ENCODE measurements at places on chromosomes 7 and 10.

GRCh38 chr10:13113544-13113943, 13.6 kb downstream of the OPTN start:
- DNase-seq = no peak

GRCh38 chr7:145681646-145682045, 435.0 kb upstream of the CNTNAP2 start:
- DNase-seq = no peak

DNA sequence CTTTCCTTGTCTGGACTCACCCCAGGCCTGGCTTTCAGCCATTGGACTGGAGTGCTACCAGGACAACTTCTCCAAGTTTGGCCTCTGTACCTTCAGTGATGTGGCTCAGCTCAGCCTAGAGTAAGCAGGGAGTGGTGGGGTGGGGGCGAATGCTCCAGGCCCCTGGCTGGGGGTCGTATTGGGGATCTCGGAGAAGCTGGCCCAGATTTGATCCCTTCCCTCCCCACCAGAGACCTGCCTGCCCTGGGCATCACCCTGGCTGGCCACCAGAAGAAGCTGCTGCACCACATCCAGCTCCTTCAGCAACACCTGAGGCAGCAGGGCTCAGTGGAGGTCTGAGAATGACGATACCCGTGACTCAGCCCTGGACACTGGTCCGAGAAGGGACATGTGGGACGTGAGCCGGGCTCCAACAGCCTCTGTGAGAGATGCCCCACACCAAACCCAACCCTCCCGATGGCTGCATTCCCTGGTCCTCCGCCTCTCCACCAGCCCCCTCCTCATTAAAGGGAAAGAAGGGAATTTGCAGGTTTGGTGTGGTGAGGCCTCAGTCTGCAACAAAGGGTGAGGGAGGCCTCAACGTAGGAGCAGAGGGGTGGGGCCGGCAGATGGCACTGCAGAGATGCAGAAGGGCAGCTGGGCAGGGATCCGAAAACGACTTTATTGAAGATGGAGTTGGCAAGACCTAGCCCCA, 14.8 kb downstream of the TRPV6 start:
- DNase-seq = no peak

GRCh38 chr10:132335189-132336063, 3.4 kb downstream of the LRRC27 start:
- DNase-seq = no peak

- DNase-seq = no peak
These were observed 53.2 kb downstream of the WDFY4 start for GRCh38 chr10:48737886-48738285.

- no peak for DNase-seq
These were observed 328.3 kb downstream of the NXPH1 start for GRCh38 chr7:8761731-8762130.

DNA sequence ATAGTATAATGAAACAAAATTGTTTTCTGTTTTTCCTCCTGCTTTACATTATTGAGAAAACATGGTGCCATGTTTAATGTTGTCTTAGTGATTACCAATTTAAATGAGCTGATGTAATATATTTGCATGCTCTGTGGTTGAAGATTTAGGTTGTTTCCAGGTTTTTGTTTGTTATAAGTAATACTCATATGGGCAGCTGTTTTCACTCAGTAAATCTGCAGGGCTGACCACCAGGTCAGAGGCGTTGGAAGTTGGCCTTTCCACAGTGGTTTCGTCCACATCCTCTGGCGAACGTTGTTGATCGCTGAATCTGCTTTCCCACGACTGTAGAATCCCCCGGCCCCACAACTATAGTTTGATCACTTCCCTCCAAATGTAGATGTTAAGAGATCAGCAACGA, 21.6 kb upstream of the PURB start:
- DNase-seq = no peak

- no peak for DNase-seq
These were observed 59.5 kb upstream of the SRPK2 start for GRCh38 chr7:105448181-105448580.

DNA sequence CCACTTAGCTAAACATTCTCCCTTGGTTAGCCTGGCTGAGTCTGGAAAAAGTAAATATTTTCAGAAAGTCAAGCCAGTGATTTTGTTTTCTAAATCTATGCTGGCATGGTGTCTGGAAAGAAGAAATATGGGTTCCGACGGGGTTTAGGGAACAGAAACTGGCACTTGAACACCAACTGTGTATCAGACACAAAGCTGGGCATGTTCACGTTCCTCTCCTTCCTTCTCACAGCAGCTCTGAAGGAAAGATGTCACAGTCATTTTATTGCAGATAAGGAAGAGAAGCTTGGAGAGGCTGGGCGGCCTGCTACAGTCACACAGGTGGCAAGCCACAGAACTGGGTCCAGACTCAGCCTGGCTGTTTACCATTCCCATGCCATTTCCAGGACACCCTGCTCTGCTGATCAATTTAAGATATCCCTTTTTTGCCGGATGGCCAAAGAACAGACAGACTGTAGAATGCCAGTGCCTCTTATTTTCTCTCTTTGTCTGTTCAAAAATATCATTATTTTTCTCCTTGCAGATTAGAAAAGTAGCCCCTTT, 118.8 kb downstream of the HERPUD2 start:
- DNase-seq = no peak

- DNase-seq = no peak
These were observed 162.1 kb upstream of the FOXK1 start for GRCh38 chr7:4519819-4520520.

GRCh38 chr7:18610331-18610948, 114.9 kb downstream of the HDAC9 start:
- peak; percentile 15 for DNase-seq

DNA sequence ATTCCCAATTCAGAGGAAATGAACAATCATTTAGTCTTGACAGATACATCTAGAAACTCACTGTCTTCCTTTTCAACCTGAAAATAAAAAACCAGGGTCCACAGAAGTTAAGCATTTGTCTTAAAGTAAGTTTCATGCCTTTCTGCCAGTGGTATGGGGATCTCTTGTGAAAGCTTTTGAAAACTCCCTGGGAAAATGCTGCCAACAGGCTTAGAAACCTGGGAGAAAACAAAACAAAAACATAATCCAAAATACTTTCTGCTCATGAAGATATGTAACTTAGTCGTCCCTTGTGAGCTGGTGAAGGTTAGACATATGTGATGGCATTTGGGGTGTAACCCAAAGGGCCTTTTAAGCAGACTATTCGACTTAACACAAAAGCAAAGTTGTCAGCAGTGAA, 66.4 kb upstream of the ZNF438 start:
- DNase-seq = peak; percentile 76

DNA sequence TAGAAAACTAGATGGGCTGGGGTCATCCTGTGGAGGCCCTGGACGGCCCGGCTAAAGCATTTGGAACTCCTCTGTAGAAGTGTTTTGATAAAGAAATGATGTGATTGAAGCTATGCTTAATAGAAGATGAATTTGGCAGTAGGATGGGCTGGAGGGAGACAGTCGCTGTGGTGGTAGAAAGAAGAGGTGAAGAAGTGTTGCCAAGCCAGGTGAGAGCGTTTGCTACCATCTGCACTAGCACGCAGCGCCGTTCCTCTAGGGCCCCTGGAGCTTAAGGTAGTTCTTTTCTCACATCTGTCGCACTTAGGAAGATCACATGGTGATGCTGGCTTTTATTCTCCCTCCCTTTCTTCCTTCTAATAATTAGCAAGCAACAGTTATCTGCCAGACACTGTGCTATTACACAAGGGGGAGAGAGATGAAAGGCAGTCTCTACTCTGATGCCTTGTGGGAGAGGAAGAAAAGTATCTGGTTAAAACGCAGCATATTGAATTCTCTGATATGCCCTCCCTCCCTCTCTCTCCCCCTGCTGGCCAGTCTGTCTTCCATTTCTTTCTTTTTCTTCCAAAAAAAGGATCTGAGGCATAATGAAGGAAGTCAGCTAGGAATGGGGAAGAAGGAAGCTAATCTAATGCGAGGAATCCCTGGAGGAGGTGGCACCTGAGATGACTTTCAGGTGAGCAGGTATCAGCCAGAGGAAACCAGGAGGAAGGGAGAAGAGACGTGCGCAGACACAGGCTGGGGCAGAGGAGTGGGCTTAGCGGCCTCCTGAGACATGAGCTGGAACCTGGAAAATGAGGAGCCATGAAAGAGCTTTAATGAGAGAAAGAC, 162.3 kb upstream of the KLF14 start:
- DNase-seq = peak; percentile 63

DNA sequence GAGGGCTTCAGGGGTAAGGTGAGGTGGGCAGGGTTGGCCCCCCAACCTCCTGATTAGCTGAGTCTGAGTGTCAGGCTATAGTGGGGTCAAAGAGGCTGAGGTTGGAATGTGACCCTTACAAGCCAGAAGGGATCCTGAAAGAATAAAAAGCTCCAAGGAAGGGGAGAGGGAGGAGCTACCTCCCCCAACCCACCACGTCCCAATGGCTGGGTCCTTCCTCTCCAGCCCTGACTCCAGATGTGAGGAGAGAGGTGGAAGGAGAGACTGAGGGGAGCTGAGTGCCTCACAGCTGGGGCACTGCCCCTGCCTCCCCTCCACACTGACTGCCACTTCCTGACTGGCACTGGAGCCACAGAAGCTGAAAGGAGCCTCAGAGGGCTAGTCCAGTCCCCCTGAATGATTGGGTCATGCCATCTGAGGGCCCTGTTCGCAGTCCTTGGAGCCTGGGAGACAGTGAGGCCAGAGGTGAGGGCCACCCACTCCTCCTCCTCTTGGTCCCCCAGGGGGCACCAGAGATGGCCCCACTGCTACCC, 20.6 kb downstream of the IMPDH1 start:
- no peak for DNase-seq

All from AG10803 (cell line).